ENCODE measurements at places on chromosomes 1 and 21. TPM values are rescaled to one million over a fixed set of nuclear protein-coding genes. Genes with fewer than 3 reads are reported as not detected.

Gene ADAM30
- total RNA-seq, result not detected

Gene RNU1-4
- not detected for total RNA-seq

Gene NBPF1
- total RNA-seq, result 22.0 TPM

Gene UQCRHL
- total RNA-seq, result 5.7 TPM

Gene GPR37L1
- 0.21 TPM for total RNA-seq

Gene MPL
- not detected for total RNA-seq

Gene ZNF648
- total RNA-seq, result not detected

Gene NUAK2
- total RNA-seq, result 28.8 TPM

Gene KCNT2
- 0.07 TPM for total RNA-seq

Gene EDEM3
- 8.2 TPM for total RNA-seq

Gene TFAP2E
- total RNA-seq, result 0.56 TPM

Gene CFAP107
- total RNA-seq, result not detected

Gene FMOD
- not detected for total RNA-seq

Gene ANKRD35
- not detected for total RNA-seq

Gene AJAP1
- total RNA-seq, result not detected
